Lung microvascular endothelial cell (primary cell): ENCODE measurements at places on chromosomes 2 and 18.
A peak's percentile ranks its signal among the peaks of the same experiment; 100 is the strongest.

DNA sequence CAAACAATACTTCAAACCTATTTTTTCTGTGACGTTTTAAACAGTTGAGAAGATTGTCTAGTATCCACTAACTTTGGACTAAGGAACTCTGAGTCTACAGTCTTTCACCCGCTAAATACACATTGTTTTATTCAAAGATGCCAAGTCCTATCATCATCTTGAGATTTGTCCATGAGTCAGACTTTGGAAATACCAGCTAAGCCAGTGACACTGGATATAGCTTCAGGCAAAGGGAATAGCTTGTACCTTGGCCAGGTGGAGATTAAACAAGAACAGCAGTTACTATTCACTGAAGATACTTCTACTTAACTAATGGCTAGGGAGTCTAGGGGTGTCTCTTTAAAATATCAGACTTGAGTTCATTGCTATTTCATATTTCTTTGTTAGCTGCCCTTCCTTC lies 137.5 kb downstream of the COMMD1 start:
- no peak for DNase-seq

GRCh38 chr18:22703883-22704585 lies 229.1 kb upstream of the RBBP8 start:
- peak; percentile 63 for DNase-seq

- peak; percentile 31 for DNase-seq
Measured at GRCh38 chr2:64978514-64979268, 10.5 kb upstream of the SLC1A4 start.

DNA sequence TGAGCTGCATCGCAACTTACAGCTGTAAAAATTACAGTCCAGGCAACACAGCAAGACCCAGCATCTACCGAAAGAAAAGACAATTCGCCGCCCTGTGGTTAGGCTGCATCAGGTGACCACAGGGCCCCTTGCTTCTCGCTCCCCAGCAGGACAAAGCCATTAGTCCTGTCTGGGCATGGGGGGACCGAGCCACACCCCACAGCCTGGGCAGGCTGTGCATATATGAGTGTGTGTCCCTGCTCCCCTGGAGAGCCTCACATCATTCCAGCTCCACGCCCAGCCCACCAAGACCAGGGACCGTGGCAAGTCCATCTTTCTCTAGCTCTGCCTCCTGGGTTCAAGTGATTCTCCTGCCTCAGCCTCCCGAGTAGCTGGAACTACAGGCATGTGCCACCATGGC lies 33.9 kb downstream of the SNORC start:
- no peak for DNase-seq

GRCh38 chr2:113895301-113895700 lies 5.4 kb downstream of the ACTR3 start:
- no peak for DNase-seq

- DNase-seq, result no peak
Measured at GRCh38 chr2:211434773-211435172, 878.4 kb downstream of the CPS1 start.

- peak; percentile 13 for DNase-seq
Measured at GRCh38 chr2:144183727-144184126, 336.2 kb downstream of the ZEB2 start.

DNA sequence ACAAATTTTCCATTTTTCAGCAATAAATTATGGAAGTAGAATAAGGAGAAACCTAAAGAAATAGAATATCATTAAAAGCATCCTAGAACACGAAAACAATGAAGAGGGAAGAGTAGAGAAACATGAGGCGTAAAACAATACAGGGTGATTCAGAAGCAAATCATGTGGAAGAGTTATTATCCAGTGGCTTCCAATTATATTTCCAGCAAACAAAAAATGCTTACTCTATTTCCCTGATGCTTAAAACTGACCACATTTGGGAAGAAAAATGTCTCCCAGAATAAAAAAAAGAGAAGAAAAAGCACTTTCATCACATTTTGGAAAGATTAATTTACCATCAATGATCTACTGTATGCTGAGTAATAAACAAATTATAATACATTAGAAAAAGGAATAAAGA lies 192.6 kb downstream of the CD226 start:
- no peak for DNase-seq

GRCh38 chr2:85436836-85437487 lies 18.4 kb downstream of the SH2D6 start:
- DNase-seq, result no peak

GRCh38 chr2:232321156-232321816 lies 57.3 kb upstream of the ALPP start:
- no peak for DNase-seq

DNA sequence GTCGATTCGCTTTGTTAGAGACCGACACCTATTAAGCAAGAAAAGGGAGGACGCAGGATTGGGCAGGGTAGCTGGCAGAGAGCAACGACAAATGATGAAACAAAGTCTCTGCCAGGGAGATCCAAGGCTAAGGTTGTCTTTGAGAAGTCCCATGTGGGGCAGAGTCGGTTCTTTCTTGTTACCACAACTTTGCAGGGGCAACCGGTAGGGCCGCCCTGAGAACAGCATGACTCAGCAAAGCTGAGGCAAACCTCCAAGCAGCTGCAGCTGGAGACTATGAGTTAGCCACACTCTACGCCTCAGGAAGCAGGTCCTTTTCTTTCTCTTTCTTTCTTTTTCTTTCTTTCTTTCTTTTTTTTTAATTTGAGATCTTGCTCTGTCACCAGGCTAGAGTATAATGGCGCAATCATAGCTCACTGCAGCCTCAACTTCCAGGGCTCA lies 452.3 kb upstream of the ID2 start:
- DNase-seq, result peak; percentile 12

- no peak for DNase-seq
Measured at GRCh38 chr2:26534098-26534864, 56.4 kb upstream of the OTOF start.

DNA sequence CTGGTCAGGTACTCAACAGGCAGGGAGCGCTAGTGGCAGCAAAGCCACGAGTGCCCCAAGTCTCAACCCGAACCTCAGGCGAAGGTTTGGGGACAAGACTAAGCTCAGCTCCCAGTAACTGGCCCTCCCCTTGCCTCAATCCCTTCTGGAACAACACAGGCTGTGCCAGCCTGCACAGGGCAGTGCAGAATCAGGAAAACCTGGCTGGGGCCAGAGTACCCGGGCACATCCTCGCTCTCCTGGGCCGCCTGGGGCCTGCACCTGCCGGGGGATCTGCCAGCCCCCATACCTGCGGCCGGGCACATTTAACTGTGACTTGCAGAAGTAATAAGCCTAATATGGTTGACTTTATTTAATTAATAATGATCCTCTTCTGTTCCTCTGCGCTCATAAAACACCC lies 60.6 kb downstream of the GBX2 start:
- no peak for DNase-seq

GRCh38 chr2:186526281-186526680 lies 40.2 kb downstream of the ZC3H15 start:
- DNase-seq, result no peak

- no peak for DNase-seq
Measured at GRCh38 chr2:26778507-26778906, 7.3 kb upstream of the CENPA start.

DNA sequence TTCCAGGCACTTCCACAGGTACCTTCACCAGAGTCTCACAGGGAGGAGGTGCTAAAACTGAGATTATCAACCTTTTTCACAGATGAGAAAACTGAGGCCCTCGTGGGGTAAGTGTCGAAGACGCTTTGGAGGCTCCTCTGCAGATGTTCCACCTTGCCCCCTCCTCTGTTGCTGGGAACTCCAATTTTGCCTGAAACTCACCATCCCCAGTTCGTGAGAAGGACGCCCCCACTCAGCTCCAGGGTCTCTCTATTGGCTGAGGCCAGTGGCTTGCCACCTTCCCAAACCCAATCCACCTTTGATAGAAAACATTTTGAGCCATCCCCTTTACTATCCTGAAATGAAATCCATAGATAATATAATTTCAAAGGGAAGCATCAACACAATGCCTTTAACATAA lies 109.1 kb downstream of the CYP26B1 start:
- DNase-seq, result no peak

DNA sequence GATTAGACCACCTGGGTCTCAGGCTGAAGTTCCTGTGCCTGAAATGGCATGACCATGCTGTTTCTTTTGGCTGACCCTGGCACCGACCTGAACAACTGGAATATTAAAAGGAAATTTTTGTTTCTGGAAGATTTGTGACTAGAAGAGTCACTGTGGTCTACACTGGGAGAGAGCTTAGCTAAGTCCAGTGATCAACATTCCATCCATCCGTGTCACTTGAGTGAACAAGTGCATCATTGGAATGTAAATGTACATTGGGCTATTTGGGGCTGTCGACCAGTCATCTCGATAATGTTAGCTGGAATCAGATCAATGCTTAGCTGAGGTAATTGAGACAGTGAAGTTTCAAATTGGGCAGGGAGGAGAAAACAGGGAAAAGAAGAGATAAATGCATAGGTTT lies 95.4 kb upstream of the CCDC85A start:
- DNase-seq, result no peak

- DNase-seq, result no peak
Measured at GRCh38 chr2:210003359-210003758, 921 bp downstream of the RPE start.

- DNase-seq, result no peak
Measured at GRCh38 chr2:170524828-170525565, 190.1 kb upstream of the SP5 start.

GRCh38 chr2:167988296-167988695 lies 259.1 kb downstream of the STK39 start:
- no peak for DNase-seq

GRCh38 chr2:224572338-224572737 lies 12.8 kb downstream of the CUL3 start:
- DNase-seq, result no peak

DNA sequence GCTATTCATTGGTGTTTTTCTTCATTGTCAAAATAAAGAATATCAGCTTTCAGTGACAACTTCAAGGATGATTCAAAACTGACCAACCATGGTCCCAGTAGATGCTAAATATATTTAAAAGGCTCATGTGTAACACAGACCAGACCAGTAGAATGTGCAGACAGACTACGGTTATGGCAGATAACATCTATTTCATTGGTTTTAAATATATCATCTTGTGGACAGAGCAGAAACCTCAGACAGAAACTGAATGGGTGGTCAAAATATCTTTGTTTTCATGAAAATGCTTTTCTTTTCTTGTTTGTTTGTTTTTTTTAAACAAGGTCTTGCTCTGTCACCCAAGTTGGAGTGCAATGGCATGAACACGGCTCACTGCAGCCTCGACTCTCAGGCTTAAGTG lies 107.4 kb upstream of the CREB1 start:
- no peak for DNase-seq

DNA sequence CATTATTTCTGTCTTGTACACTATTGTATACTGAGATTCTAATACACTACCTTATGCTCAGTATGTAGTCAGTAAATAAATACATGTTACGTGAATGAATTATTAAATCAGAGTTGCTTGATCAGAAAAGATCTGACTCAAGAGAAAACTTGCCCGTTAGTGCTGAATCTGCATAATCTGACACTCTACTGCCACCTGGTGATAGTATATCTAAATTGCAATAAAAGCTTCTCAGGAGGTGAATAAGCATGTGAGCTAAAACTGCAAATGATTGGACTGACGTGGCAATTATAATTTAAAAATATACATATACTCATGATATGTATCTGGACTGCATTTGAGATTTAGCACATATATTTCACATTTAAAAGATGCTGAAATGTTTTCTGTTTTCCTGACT lies 70.4 kb downstream of the KIAA1328 start:
- peak; percentile 31 for DNase-seq

DNA sequence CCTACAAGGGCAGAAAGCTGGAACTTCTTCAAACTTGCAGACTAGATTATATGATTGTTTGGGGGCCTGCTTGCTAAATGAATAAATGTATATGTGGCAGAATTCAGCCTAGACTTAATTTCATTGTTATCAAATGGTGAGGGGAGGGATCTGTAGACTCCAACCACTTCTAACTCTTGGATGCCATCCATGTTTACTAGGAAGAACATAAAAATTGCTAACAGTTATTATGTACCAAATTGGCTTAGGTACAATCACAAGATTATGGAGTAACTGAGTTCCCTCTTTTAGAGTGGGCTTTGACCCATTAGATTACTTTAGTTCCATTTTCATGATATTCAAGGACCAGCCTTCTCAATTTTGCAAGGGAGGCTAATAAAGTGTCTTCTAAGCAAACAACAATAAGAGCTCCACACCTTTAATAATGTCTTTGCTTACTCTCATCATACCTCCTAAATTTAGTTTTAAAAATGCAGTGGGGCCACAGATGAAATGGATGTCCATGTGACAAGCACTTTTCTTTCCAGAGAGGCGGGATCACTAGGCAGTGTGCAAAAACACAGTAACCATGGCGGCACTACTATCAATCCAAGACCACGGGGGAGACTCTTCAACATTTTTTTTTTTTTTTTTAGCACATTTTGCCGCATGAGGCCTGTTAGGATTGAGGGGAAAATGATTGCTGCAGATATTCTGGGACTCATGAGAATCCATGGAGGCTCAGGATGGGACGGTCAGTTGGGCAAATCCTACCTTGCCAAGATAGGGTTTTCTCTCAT lies 217.6 kb upstream of the SPRED2 start:
- DNase-seq, result no peak
